Kidney (tissue), 22 donors: ENCODE measurements at places on chromosomes 6 and 20.

DNA sequence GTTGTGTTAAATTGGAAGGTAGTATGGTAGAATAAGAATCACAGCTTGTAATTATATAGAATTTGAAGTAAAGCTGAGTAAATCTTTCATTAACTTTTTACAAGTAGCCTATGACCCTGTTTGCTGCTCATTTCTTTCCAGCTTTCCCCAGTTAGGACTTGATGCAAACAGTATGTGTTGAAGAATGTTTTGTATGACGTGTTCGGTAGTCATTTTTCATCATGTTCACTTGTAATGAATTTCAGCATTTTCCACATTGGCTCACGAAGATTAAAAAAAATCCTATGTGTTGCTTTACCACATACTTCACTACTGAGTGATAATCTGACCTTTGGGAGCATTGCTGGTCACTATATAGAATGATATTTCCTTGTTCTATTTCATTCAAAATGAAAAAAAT, 162.4 kb downstream of the CDKAL1 start:
- DNase-seq = no peak

GRCh38 chr6:124099520-124099919, 295.9 kb downstream of the NKAIN2 start:
- no peak for DNase-seq

GRCh38 chr20:43726333-43726732, 469 bp downstream of the GTSF1L start:
- no peak for DNase-seq

- DNase-seq = no peak
Measured at GRCh38 chr6:120935908-120936307, 398.4 kb downstream of the TBC1D32 start.

DNA sequence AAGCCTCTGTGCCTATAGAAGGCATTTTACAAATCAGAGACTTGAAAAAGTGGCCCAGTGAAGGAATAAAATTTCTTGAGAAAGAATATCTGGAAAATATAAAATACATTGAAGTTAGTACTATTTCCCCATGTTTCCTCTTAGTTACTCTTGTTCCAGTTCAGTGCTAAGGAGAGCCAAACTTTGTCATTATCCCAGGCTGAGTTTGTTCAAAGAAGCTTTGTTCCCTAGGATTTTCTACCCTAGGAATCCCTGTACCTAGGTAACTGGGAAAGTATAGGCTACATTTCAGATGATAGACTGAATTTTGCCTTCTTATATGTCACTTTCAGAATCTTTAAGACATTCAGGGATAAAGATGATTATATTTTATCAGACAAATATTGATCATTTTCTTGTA, 1395.7 kb upstream of the MAP3K7 start:
- no peak for DNase-seq

DNA sequence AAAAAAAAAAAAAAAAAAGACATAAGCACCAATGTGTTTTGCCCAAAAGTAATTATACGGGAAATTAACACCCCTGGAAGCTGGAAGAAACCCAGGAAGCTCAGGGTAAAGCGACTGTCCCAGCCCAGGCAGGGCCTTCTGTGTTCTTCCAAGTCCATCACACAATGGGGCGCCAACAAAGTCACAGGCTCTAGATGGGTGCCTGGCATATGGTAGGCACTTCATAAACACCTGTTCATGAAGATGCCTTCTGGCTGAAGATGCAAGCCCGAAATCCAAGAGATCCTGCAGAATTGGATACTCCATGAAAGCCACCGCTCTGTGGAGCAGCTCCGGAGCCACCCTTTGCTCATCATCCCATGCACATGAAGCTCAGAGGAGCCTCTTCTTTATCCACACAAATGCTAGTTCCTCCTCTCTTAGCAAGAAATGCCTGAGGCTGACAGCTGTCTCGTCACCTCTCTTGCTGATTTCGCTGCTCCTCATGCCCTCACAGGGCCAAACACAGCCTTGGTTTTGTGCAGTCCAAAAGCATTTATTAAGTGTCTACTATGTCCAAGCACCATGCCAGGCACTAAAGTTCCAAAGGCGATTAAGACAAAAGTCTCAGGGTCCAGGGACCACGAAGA, 76.6 kb downstream of the TRERF1 start:
- DNase-seq = no peak

- no peak for DNase-seq
Measured at GRCh38 chr6:170371588-170371987, 65.0 kb downstream of the FAM120B start.

GRCh38 chr6:80541886-80542285, 435.4 kb downstream of the BCKDHB start:
- DNase-seq = no peak

- no peak for DNase-seq
Measured at GRCh38 chr20:19602675-19603375, 155.2 kb upstream of the RIN2 start.

DNA sequence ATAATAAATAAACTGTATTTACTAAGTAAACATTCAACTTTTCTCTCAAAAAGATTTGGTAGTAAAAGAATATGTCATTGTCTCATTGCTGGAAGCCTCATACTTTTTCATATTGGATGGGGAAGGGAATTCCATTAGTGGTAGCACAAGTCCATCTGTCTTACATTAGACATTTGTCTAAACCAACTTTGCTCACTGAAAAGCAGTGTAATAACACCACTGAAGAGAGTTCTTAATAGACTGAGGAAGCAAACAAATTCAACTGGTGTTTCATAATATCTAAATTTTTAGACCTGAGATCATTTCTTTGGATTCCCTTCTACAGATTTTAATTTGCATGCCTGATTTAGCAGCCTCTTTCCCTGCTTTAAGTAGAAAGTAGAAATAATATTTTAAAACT, 62.7 kb downstream of the PLCB1 start:
- no peak for DNase-seq

- DNase-seq = no peak
Measured at GRCh38 chr20:59207235-59207634, 43.6 kb downstream of the ZNF831 start.

GRCh38 chr20:43942667-43943285, 28.1 kb downstream of the TOX2 start:
- no peak for DNase-seq

DNA sequence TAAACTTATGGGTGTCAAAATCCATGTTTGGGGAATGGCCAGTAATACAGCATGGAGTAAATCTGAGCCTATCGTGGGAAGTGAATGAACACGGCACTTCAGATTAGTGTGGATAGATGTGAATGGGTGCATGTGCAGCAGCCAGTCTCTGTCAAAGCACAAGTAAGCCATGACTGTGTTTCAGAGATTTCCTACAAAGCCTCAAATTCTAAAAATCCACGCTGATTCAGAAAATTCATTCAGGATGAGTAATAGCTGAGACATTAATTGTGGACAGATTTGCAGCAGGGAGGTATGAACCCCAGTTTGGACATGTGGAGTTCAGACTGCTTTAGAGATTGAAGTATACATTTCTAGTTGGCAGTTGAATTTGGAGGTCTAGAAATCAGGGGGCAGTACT, 115.1 kb downstream of the QKI start:
- DNase-seq = no peak

DNA sequence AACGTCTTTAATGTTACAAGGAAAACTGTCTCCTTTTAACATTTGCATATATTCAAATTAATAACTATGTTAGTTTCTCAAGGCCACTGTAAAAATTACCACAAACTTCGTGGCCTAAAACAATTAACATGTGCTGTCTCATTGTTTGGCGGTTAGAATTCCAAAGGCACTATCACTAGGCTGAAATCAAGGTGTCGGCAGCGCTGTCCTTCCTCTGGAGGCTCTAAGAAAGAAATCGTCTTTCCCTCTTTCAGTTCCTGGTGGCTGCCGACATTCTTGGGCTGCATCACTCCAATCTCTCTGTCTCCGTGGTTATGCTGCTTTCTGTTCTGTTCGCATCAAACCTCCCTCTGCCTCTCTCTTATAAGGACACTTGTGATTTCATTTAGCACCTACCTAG, 4.2 kb downstream of the TPD52L1 start:
- DNase-seq = no peak

- no peak for DNase-seq
Measured at GRCh38 chr6:108598305-108598863, 37.7 kb downstream of the FOXO3 start.

DNA sequence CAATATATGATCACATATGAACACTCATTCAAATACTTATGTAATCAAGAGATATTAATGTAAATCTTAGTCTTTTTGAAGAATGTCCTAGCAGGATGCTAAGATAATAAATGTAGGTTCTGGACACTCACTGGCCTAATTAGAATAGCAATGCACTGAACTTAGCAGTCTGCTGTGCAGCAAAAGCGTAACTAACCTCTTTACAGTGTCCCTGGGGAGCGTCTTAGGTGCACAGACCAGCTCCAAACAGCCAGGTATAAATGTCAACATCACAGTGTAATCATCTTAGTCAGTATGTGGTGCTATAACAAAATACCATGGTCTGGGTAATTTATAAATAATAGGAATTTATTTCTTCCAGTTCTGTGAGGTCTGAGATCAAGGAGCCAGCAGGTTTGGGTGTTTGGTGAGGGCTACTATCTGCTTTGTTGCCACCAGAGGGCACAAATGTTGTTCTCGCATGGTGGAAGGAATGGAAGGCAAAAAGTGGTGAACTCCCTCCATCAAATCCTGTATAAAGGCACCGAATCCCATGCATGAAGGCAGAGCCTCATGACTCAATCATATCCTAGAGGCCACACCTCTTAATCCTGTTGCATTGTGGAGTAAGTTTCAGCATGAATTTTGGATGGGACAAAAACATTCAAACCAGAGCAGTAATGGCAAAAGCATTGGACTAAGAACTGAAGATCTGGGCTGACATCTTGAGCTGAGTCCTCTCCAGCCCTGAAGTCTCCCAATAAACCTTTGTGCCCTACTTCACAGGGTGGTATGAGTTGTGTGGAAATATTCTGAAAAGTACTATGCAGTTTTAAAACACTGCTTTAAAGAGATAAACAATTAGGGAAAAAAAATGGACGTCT, 41.8 kb upstream of the FOXO3 start:
- no peak for DNase-seq

DNA sequence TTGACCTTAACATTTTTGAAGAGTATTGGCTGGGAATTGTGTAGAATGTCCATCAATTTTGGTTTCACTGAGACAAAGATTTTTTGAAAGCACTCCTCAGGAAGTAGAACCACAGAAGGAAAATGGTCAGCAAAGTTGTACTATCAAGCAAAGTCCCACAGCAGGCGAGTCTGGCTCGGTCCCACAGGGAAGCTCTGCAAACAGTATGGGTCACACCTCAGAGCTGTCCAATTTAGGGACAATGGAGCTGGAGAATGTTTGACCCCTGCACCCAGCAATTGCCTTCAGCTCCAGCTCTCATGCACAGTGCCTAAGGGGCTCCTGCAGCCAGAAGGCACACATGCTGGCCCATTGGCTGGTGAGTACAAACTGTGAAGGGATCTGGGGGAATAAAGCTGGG, 147.0 kb downstream of the MAFB start:
- DNase-seq = no peak

DNA sequence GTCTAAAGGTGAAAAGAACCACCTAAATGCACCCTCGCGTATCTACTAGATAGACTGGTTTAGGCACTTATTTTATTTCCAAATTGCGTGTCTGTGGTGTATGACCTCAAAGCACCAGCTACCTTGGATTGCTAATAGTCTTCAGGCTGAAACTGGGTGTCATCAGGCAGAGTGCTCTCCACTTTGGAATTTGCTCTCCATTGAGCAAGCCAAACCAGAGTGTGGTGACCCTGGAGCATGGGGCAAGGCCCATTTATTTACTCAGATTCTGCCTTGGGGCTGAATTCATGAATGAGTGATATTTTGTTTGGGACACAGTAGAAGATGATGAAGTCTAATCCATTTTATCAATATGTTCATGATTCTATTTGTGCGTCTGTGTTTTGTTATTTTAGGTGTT, 812.8 kb upstream of the SLC35B3 start:
- DNase-seq = no peak

DNA sequence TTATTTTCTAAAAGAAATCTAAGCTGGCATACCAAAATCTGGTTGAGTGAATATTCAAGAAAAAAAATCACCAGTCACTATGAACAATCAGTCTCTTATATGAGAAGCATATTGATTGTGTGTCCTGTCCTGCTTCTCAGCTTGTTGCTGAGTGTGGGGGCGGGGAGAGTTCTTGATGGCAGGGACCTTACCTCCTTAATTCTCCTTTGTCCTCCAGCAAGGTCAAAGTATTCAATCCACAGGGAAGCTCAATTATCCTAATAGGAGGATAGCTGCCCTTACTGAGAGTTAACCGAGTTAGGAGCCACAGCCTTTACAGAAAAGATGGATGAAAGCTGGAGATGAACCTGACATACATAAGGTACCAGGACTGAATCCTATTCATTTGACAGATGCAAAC, 154.0 kb downstream of the LY86 start:
- DNase-seq = no peak

GRCh38 chr6:26251354-26252076, 113.5 kb upstream of the BTN3A2 start:
- peak; percentile 97 for DNase-seq

DNA sequence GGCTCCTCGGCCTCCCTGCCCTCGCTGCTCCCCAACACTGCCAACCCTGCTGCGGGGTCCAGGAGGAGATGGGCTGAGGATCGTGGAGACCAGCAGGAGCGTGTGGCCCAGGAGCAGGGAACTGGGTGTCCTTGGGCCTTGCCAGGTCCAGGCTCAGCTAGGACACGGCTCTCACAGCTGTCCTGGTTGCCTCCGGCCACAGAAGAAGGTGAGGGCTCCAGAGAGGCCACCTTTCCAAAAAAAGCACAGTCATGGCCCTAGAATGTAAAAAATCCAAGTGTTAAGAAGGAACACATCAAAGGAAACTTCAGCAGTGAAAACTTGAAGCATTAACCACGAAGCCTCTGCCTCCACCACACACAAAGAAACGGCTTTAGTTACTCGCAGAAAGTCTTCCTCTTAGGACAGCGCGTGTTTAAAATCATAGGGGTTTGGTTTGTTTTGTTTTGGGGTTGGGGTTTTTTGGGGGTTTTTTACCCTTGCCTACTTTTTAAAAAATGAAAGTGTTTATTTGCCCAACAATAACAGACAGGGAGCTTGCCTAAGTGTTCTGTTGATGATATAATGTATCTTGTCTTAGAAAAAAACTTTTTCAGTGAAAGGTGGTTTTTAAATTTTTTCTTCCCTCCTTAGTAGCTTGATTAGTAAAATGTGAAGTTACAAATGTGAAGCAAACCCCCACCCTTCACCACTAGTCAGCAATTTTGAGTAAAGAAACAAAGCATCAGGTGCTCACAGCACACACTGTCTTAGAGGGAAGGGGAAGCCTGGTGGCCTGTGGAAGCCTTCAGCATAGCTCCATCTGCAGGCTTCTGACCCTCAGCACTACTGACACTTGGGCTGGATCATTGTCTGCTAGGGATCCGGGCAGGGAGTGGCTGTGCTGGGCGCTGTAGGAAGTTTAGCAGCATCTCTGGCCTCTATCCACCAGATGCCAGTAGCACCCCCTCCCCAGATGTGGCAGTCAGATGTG, 60.0 kb downstream of the PTPN1 start:
- no peak for DNase-seq

DNA sequence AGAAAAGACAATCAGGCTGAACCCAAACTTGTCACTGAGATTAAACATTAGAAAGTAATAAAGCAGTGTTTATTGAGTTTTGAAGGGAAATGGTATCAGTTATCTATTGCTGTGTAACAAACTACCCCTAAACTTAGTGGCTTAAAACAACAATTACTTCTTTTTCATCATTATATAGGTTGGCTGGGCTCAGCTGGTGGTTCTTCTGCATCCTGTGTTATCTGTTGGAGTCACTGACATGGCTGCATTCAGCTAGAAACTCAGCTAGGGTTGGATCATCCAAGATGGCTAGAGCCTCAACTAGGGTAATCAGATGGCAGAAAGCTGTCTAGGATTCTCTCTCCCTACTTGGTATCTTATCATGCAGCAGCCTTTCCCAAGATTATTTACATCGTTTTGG, 12.5 kb upstream of the RIN2 start:
- DNase-seq = no peak
